ENCODE measurements at places on chromosomes 6 and 20. TPM values are rescaled to one million over a fixed set of nuclear protein-coding genes. Genes with fewer than 3 reads are reported as not detected.

The C6orf15 gene
- not detected for total RNA-seq

The TPBG gene
- total RNA-seq = 0.25 TPM

The PACRG gene
- not detected for total RNA-seq

The HMGCLL1 gene
- total RNA-seq = not detected

The GPX5 gene
- not detected for total RNA-seq

The PNLDC1 gene
- 0.28 TPM for total RNA-seq

The PCSK2 gene
- total RNA-seq = not detected

The HLA-DMB gene
- 10.6 TPM for total RNA-seq

DNA sequence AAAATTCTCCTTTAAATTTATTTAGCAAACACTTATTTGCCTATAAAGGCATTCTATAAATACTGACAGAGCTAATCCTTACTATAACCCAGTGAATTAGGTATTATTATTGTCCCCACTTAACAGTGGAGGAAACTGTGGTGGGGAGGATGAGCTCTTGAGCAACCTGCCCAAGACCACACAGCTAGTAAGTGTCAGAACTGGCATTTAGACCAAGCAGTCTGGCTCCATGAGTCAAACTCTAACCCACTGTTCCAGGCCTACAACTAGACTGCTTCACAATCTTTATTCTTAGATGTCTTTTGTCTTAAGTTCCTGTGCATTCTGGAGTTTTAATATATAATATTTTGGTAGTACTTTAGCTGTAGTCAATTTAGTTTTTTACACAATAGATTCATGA, 530.8 kb downstream of the BCKDHB start:
- no peaks in the 10 kb centered on the region for H3K36me3 ChIP-seq
- no peak overlapping the region for H3K4me3 ChIP-seq
- H3K27me3 ChIP-seq = no peaks in the 10 kb centered on the region
- H3K27ac ChIP-seq = no peak overlapping the region
- no peaks in the 10 kb centered on the region for H3K4me1 ChIP-seq

DNA sequence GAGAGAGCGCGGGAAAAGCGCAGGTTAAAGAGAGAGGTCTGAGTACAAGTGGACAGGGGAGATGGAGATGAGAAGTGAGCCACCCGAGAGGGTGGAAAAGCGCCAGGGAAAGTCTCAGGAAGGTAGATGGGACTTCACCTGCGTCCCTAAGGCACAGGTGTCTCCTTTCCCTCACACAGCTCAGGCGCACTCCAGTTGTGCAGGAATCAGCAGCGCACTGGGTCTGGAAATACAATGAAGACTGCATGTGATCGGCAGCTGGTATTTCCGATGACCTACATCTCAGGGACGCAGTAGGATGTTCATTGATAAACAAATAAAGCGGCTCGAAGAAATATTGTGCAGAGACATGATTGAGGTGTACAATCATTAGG, 432 bp upstream of the KHDRBS2 start:
- DNase-seq = no peak
- peak overlapping the region; percentile 17 for H3K4me3 ChIP-seq
- no peaks in the 10 kb centered on the region for H3K4me1 ChIP-seq
- no peak overlapping the region for H3K27ac ChIP-seq

DNA sequence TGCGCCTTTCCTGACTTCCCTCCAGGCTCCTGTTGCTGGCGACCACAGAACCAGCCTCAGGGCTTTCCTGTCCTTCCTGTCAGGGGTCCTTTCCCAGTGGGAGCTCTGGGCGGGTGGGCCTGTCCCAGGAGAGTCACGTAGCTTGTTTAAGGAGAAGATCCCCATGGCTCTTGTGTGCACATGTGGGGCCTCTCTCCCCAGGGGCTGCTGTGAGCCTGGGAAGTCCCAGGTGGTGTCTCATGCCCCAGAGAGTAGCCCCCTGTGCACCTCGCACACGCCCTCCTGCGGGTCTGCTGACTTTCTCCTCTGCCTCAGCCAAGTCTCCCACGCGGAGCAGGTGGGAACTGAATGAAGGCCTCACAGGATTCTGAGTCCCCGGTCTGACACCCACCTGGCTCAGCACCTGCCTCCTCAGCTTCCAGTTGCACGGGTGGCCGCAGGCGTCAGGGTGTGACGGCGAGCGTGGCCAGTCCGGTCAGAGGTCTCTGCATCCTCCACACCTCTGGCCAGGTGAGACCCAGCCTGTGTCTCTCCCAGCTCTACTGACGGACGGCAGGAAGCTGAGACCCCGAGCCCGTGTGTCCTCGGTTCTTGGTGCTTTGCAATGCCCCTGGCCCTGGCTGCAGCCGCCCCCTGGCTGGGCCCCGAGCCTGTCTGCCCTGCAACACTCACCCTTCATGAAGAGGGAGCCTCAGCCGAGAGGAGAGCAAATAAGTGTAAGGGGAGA, 5.6 kb upstream of the NKAIN4 start:
- no peak for DNase-seq
- no peaks in the 10 kb centered on the region for H3K36me3 ChIP-seq
- H3K4me1 ChIP-seq = peaks cover 8% of the 10 kb centered on the region

GRCh38 chr6:158327211-158327610, 14.9 kb downstream of the TULP4 start:
- H3K36me3 ChIP-seq = no peaks in the 10 kb centered on the region
- no peak for DNase-seq
- H3K27ac ChIP-seq = no peak overlapping the region
- peaks cover 6% of the 10 kb centered on the region for H3K4me1 ChIP-seq
- no peaks in the 10 kb centered on the region for H3K27me3 ChIP-seq

- H3K27me3 ChIP-seq = no peaks in the 10 kb centered on the region
- H3K4me1 ChIP-seq = no peaks in the 10 kb centered on the region
- H3K27ac ChIP-seq = no peak overlapping the region
- no peaks in the 10 kb centered on the region for H3K36me3 ChIP-seq
These were observed 126.8 kb upstream of the AGPAT4 start for GRCh38 chr6:161400671-161401070.

DNA sequence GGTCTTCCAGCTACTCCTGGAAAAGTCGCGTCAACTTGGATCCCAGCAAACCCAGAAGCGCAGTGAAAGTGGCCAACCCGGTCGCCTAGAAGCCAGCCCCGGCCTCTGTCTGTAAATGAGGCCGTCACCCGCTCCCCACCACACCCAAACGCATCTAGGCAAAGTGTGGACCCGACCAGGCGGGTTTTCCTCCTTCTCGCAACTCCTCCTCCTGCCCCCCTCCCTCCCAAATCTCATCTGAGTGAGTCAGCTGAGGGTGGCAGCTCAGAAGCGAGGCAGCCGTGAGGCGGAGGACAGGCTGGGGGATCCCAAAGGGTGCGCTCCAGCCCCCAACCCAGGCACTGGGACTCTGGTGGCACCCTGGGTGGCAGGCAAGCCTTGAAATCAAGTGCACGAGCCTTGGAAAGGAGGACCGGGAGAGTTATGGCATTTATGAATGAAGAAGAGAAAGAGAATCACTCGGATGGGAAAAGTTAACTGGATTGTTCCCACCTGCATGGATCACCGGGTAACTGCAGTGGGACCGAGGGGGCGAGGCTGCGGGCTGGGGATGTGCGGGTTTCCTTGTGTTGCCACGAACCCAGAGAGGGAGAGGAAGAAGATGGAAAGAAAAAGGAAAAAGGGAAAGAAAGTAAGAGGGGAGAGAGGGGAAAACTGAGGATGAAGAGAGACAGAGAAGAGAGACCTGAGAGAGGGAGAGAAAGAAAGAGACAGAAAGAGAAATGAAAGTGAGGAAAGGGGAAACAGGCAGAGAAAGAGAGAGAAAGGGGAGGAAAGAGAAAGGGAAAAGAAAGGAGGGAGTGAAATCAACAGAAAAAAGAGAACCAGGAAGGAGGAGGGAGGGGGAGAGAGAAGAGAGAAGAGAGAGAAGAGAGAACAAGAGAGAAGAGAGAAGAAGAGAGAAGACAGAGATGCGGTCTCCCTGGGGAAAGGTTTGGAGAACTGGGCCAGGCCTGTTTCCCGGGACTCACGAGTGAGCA, at the start of gene APCDD1L:
Gene APCDD1L, minus strand, starts transcription at position 167 of the 980 bp plus-strand sequence. CDS start 692 bp downstream, outside the sequence.
- DNase-seq = no peak
- H3K27ac ChIP-seq = no peak within 1 kb of the TSS
- H3K27me3 ChIP-seq = peaks cover 45% of the 10 kb centered on the region
- H3K36me3 ChIP-seq = no peaks in the 10 kb centered on the region

- H3K4me1 ChIP-seq = no peaks in the 10 kb centered on the region
- no peak overlapping the region for H3K27ac ChIP-seq
- no peaks in the 10 kb centered on the region for H3K36me3 ChIP-seq
- peaks cover 5% of the 10 kb centered on the region for H3K27me3 ChIP-seq
- no peak for DNase-seq
These were observed 28.2 kb upstream of the SPAG4 start for GRCh38 chr20:35587436-35587835.

DNA sequence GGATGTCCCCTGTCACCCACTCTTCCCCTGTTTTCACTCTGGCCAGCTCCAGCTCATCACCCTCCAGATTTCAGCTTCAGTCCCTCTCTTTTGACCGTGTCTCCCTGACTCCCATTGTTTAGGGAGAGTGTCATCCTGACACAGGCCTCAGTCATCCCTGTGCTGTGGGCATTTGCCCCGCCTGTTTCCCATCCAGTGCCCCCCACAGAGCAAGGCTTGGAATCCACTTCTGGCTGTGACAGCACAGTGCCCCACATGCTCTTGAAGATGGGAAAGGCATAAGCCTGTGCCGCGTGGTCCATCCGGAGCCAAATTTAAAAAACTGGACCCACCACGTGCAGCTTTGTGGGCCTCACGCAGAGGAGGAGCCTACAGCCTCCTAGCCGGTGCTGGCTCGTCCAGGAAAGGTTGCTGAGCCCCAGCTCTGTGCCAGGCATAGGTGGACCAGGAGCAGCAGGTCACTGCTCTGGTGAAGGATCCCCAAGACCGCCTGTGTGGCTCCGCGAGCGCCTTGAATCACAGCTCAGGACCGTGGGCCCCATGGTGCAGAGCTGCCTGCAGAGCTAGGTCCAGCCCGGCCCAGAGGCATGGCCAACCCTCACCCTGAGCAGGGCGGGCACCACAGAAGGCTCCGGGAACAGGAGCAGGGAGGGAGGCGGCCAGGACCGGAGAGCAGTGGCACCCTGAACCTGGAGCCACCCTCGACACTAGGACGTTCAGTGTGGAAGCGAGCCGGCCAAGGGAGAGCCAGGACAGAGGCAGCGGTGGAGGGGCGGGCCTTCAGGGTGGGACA, 172.8 kb downstream of the CDH4 start:
- no peak for DNase-seq
- H3K27ac ChIP-seq = no peak overlapping the region
- peaks cover 4% of the 10 kb centered on the region for H3K27me3 ChIP-seq
- no peak overlapping the region for H3K4me3 ChIP-seq
- no peaks in the 10 kb centered on the region for H3K36me3 ChIP-seq

GRCh38 chr6:31396422-31397152, 6.8 kb upstream of the MICA start:
- H3K36me3 ChIP-seq = no peaks in the 10 kb centered on the region
- H3K27ac ChIP-seq = no peak overlapping the region
- H3K4me1 ChIP-seq = peaks cover 13% of the 10 kb centered on the region
- H3K27me3 ChIP-seq = no peaks in the 10 kb centered on the region
- H3K4me3 ChIP-seq = no peak overlapping the region

DNA sequence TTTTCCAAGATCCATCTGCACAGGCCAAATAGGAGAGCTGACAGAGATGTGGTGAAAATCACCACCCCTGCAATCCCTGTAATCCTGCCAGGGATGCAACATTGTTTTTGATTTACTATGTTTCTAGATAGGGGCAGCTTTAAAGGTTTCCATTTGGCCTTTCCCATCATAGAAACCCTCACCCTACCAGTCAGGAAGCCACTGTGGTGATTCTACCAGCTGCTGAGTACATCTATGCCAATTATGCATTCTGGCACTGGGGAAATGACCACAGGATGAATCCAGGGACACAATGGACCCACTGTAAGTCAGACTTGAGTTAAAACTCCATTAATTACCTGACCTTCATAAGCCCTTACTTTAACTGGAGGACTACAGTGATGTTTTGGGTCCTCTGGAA, 130.4 kb downstream of the TNFRSF21 start:
- no peaks in the 10 kb centered on the region for H3K36me3 ChIP-seq
- H3K27me3 ChIP-seq = no peaks in the 10 kb centered on the region
- no peak overlapping the region for H3K4me3 ChIP-seq
- no peaks in the 10 kb centered on the region for H3K4me1 ChIP-seq
- DNase-seq = no peak

DNA sequence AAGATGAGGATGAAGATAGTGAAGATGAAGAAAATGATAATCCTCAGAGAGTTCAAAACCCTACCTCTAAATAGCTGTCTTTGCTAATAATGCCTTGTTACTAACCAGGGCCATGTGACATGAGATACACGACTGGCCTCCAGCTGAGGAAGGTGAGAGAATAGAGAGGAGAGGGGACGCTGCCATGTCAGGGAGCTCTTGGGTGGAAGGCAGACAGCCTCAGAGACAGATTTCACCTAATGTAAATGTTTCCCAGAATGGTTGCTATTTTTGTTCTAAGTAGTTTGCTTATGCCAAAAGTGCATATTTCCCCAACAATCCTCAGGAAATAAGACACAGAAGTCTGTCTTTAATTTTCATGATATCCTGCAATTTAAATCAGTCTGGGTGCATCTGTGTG, 138.4 kb downstream of the ELOVL4 start:
- no peak overlapping the region for H3K4me3 ChIP-seq
- no peak for DNase-seq
- H3K27ac ChIP-seq = no peak overlapping the region
- H3K27me3 ChIP-seq = no peaks in the 10 kb centered on the region
- no peaks in the 10 kb centered on the region for H3K4me1 ChIP-seq

- H3K4me1 ChIP-seq = peaks cover 7% of the 10 kb centered on the region
- no peak overlapping the region for H3K27ac ChIP-seq
- no peak overlapping the region for H3K4me3 ChIP-seq
- peaks cover 8% of the 10 kb centered on the region for H3K27me3 ChIP-seq
These were observed 5.2 kb downstream of the TENT5A start for GRCh38 chr6:81747327-81747726.

DNA sequence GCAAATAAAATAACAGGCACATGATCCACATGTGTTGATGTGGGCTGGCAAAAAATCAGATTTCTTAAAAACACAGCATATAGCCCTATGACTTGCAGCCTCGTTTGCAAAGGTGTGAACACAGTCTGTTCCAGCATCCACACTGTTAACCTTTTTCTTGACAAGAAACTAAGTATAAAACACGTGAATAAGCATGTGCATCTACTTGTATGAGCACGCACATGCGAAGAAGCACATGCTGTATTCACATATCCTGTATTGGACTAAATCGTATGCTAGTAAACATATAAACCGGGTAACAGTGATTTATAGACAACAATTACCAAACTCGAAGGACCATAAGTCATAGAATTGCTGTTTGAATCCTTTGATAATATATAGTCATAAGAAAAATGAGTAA, 218.7 kb downstream of the HDGFL1 start:
- H3K27me3 ChIP-seq = no peaks in the 10 kb centered on the region
- DNase-seq = no peak
- H3K27ac ChIP-seq = no peak overlapping the region
- no peak overlapping the region for H3K4me3 ChIP-seq
- H3K4me1 ChIP-seq = no peaks in the 10 kb centered on the region

- H3K27ac ChIP-seq = no peak overlapping the region
- H3K4me1 ChIP-seq = peaks cover 22% of the 10 kb centered on the region
- no peak for DNase-seq
- H3K4me3 ChIP-seq = no peak overlapping the region
These were observed 2.9 kb downstream of the SIRPB1 start for GRCh38 chr20:1616858-1617434.

GRCh38 chr20:44069203-44070011, 117.6 kb downstream of the JPH2 start:
- peak; percentile 72 for DNase-seq
- H3K4me3 ChIP-seq = peak overlapping the region; percentile 52
- peak overlapping the region; percentile 94 for H3K27ac ChIP-seq
- H3K36me3 ChIP-seq = peaks cover 7% of the 10 kb centered on the region
- no peaks in the 10 kb centered on the region for H3K27me3 ChIP-seq

Data from T-cell (primary cell).